ENCODE measurements at places on chromosomes 5 and 9.

GRCh38 chr5:39405083-39405843, 19.5 kb downstream of the DAB2 start:
- no peak for DNase-seq

GRCh38 chr5:178284093-178284675, 51.6 kb upstream of the PHYKPL start:
- no peak for DNase-seq

- no peak for DNase-seq
These were observed 67.8 kb upstream of the NEURL1B start for GRCh38 chr5:172573120-172573882.

- DNase-seq: no peak
These were observed 140.6 kb upstream of the ZNF366 start for GRCh38 chr5:72647806-72648205.

DNA sequence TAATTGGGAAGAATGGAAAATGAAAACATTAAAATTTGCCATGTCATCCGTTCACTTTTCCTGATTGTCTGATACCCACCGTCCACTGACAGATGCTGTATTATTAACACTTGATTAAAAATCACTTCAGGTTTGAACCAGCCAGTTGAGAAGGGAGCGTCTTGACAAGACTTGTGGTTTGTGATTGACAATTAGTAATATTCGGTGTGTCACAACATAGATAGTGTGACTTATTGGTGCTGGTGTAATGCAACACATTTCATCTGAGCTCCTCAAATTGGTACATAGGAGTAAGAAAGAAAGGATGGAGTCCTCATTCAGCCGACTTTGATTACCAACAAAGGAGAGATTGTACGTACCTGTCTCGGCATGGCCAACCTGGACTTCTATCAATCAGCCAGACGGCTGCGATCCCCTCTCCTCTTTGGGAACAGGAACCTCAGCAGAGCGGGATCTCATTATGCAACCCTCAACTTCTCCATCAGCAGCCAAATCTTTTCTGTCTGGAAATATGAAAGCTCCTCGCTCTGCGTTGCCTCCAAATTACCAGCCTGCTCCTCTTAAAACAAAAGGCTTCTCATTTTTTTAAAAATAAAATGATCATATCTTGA, 211.7 kb upstream of the MVB12B start:
- DNase-seq: no peak

DNA sequence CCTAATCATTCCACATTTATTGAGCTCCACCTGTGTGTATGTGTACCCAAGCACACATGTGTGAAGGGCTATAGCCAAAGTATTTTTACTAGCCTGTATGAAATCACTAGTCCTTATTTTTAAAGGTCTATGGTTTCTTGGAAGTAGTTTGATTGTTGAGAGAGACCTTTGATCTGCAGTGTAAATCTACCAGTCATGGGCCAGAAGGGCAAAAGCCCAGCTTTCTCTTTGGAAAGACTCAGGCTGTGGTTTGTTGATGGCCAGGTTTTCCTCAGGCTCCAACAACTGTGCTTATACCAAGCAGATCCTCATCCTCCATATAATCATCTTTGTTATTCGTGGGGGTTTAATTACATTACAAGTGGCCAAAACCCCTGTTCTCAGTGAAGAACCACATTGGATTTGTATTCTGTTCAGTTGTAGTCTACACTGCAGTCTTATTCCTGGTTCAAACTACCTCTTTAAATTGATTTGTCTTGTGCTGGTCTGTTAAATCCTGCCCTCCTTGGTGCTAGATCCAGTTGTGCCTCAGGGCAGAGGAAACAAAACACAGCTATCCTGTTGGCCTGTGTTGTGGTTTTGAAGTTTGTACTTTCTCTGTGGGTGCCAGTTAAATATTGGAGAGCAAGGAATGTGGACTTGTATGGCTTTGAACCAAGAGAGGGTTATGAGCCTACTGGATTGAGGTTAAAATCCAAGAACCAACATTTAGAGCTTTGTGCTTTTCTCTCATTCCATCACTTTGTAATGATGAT, 13.3 kb downstream of the CDC26 start:
- no peak for DNase-seq

Data from NCI-H226 (cell line).